ENCODE measurements at places on chromosomes 12 and 14.

DNA sequence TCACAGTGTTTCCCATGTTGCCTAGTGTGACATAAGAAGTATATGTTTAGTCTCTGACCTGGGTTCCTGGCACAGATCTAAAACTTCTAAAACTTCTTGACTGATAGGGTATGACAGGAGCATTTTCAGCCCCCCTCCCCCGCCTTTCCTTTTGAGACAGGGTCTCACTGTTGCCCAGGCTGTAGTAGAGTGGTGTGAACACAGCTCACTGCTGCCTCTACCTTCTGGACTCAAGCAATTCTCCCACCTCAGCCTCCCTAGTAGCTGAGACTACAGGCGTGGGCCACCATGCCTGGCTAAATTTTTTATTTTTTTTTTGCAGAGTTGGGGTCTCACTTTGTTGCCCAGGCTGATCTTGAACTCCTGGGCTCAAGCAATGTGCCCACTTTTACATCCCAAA lies 421.1 kb upstream of the RGS6 start:
- no peak for DNase-seq

GRCh38 chr14:57692671-57693070 lies 173.2 kb downstream of the SLC35F4 start:
- DNase-seq = no peak

DNA sequence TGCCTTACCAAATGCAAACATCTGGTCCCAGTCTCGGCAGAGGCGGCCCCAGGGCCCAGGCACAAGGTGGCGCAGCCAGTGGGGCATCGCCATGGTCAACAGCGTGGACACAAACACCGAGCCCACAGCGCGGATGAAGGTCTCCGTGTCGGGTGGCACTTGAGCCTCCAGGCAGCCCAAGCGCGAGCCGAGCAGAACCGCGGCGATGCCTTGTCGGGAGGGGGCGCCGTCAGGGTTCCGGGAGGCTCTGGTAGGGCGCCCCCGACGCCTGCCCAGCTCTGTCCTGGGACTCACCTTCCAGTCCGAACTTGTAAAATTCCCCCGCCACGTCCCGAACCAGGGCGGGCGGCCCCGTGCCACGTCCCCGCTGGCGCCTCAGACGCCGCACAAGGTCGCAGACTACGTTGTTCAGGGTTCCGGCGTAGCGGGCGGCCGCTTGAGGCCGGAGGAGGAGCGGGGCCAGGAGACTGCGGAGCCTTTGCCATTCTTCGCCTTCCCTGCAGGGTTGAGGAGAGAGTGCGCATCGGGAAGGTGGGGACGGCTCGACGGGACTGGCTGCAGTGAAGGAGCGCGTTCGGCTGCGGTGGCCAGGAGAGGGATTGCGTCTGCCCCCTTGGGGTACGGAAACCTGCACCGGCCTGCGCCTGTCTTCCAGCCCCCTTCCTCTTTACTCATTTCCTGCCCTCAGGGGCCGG lies 1.7 kb downstream of the CYP27B1 start:
- peak; percentile 85 for DNase-seq

- no peak for DNase-seq
Observed at GRCh38 chr12:109715310-109716091, 1.9 kb downstream of the FAM222A start.

- no peak for DNase-seq
Observed at GRCh38 chr14:57492859-57493258, 798 bp downstream of the CCDC198 start.

DNA sequence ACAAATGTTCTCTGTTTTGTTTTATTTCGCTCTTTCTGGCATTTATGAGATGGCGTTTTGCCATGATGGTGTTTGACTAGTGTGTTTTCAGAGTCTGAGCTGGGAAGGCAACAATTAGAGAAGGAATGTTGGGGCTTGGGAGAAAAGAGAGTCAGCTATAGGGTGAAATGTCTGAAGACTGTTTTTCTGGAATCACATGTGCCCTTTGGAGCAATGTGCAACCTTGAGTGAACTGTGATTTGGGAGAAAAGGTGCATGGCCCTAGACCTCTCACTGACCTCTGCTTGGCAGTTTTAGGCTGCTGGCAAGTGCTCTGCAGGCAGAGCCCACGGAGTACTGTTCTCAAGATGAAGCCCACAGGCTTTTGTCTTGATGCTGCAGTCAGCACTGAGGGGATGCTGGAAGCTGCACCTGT lies 379.9 kb upstream of the PDE3A start:
- no peak for DNase-seq

DNA sequence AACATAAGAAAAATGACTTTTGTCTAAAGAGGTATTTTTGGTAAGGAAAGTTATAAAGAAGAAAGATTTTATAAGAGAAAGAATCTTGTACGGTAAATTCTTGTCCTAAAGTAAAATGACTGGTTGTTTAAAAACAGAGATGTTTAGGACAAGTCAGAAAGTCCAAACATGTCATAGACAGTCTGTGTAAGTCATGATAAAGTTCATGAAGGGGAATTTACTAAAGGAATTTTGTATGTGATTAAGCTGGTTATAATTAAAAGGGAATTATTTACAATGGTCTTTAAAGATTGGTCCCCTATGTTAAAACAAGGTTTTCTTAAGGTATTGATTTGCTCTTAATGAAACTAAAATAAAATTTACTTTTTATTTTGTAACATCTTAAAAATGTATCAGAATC lies 269.4 kb upstream of the CCDC196 start:
- DNase-seq = no peak

DNA sequence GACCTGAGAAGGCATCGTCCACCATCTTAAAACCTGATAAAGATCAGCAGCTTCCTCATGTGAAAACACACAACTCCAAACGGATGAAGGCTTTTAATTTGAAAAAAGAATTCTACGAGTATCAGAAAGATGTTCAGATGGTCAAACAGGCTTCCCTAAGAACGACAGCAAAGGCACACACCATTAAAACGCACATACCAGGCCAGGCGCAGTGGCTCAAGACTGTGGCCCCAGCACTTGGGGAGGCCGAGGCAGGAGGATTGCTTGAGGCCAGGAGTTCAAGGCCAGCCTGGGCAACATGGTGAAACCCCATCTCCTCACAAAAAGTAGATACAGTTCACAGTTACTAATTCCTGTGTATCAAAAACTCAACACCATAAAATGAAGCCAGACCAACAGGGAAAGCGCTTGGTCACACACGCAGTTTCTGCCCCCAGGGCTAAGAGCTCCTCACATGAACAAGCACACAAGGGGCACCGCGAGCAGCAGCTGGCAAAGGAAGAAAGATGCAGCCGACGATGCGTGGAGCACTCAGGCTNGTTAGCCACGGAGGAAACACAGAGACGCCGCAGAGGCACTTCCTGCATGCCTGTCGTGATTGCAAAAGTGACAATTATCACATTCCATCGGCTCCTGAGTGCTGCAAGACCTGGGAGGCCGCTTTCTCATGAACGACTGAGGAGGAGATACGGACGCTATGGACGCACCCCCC lies 78.0 kb downstream of the NOC4L start:
- peak; percentile 68 for DNase-seq

GRCh38 chr14:100587086-100587762 lies at the start of gene BEGAIN:
TSS of gene BEGAIN (minus strand) at chr14:100587417. CDS start at chr14:100587290, 127 bp downstream.
- peak; percentile 75 for DNase-seq

DNA sequence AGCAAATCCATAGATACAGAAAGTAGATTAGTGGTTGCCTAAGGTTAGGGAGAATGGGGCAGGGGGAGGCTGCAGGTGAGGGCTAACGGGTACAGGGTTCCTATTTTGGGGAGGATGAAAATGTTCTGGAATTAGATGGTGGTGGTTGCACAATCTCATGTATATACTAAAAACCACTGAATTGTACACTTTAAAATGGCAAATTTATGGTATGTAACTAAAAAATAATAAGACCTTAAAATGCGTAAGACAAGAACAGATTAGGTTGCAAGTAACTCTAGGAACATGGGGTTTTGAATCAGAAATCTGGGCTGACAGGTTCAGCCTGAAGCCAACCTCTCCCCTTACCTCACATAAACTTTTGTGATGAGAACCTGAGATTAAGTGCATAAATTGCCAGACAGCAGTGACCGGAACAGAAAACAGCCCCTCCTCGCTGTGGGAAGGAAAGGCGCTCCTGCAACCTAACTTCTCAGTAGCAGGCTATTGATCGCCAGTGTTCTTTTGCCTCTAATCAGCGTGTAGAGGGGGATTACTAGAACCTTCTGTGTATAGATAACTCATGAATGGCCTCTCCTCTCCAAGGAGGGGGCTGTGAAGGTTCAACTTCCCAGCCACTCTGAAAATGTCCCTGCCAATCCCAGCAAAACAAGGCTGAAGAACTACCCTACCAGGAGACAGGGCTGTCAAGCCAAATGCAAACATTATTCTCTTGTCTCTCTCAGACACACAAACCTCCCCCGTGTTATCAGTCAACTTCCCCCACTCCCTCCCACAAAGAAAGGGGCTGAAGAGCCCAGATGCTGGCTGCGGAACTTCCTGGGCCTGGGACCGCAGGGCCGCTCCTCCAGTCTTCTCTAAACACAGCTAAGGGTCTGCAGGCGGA lies 1.9 kb downstream of the SSH1 start:
- DNase-seq = no peak

DNA sequence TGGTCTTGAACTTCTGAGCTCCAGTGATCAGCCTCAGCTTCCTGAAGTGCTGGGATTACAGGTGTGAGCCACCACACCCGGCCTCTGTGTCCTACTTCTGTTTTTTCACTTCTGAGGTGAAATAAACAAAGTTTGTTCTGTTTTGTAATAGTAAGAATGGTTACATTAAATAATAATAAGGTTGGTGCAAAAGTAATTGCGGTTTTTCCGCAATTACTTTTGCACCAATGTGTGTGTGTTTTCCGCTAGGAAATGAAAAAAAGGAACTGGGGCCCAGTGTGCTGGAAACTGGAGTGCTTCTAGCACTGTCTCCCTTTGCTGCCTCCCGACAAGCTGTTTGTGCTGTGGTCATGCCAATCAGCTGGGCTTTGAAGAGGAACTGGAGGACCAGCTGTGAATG lies 140.9 kb downstream of the NTS start:
- no peak for DNase-seq

GRCh38 chr12:74424778-74425177 lies 112.9 kb upstream of the ATXN7L3B start:
- no peak for DNase-seq

- DNase-seq = no peak
Observed at GRCh38 chr14:58701156-58701555, 63.4 kb downstream of the DACT1 start.

- peak; percentile 77 for DNase-seq
Observed at GRCh38 chr12:67647799-67648520, 585 bp upstream of the DYRK2 start.

- DNase-seq = no peak
Observed at GRCh38 chr12:3931776-3932175, 58.6 kb upstream of the PARP11 start.

DNA sequence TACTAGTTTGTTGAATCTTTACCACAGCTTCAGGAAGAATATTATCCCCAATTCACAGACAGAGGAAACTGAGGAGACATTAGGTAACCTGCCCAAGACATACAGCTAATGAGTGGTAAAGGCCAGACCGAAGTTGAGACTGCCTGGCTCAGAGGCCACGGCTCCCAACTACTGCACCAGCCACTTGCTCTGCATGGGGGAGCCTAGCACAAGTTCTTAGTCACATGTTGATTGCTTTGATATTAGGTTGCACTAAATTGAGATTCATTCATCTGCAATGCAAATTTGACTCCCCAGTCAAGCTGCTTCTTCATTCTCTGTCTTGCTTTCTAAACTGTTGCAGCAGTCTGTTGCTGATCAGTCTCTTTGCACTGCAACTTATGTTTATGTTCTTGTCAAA lies 25.9 kb upstream of the POLR3B start:
- DNase-seq = no peak

DNA sequence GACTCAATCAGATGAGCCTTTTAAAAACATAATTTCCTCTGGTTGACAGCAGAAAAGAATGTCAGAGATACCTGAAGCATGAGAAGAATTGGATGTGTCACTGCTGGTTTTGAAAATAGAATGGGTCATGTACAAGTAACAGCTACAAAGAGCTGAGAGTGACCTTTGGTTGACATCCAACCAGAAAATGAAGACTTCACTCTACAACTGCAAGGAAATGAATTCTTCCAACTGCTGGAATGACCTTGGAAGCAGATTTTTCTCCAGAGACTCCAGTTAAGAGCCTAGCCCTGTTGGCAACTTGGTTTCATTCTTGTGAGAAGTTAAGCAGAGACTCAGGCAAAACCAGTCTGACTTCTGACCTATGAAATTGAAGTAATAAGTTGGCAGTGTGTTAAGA lies 505.9 kb downstream of the SLC16A7 start:
- DNase-seq = no peak

DNA sequence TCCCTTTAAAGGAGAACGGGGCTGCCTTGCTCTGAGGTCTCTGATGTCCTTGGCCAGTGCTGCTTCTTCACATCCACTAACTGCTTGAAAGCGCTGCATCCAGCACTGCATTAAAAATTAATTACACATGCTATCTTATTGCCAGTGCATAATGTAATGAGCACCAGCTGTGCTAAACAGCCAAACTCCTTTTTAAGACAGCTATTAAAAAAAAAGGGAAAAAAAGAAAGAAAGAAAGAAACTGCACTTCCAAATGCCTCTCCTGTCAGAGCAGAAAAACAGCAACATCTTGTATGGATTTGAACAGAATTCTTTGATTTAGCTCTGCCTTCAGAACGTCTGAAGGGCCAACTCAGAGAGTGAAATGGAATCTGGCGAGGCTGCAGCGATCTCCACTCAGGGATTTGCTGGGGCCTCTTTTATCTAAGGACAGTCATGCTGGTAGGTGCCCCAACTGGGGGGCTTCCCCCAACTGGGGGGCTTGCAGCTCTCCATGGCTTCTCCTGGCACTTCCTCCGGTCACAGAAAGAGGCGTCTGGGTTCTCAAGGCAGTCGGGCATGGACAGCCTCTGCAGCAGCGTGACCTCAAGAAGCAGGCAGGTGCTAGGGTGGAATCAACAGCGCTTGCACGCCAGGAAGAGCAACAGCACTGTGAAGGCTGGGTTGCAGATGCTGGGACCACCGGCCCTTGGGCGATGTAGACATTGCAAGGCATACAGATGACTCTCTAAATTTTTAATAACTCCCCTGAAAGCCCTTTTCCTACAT lies 46.4 kb downstream of the BCL11B start:
- DNase-seq = no peak

DNA sequence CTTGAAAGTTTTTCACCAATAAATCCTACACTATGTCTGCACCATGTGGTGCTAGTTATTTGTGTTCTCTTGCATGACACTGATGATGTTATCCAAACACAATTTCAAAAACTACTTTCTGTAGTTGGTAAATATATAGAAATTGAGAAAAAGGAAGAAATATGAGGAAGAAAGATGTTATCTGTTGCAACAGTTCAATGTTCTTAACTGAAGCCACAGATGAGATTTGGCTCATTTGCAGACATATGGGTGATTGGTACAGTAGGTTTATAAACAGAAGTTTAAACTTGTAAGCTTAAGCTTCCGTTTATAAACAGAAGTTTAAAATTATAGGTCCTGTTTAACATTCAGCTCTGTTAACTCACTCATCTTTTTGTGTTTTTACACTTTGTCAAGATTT lies at the start of gene CLEC12A:
TSS of gene CLEC12A (plus strand) at position 229 of the 400 bp plus-strand sequence. CDS start 188 bp downstream, outside the sequence.
- DNase-seq = no peak

DNA sequence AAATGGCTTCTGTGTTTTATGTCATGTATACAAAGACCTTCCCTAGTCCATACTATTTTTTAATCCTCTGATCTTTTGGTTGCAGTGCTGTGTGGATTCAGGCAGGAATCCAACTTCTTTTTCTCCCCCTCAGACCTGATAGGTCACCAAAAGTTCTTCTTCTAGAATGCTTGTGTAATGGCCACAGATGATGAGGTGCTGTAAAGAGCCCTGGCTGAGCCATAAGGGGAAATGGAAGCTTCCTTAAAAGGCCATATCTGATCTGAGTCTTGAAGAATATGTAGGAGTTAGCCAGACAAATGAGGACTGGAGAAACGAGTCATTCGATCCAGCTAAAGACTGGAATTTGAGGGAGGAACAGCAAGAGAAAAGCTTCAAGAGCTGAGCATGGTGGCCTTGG lies 353.9 kb downstream of the PCNX1 start:
- DNase-seq = no peak

All from activated effector memory CD4-positive, alpha-beta T cell treated with anti-CD3 and anti-CD28 coated beads, Interleukin-2, amount 50 U/mL, for 16 hours (primary cell).